Stimulated activated CD4-positive, alpha-beta T cell treated with anti-CD3 and anti-CD28 coated beads, Interleukin-15, amount 100 ng/mL, for 48 hours (primary cell): ENCODE measurements at places on chromosomes 5 and 9.

DNA sequence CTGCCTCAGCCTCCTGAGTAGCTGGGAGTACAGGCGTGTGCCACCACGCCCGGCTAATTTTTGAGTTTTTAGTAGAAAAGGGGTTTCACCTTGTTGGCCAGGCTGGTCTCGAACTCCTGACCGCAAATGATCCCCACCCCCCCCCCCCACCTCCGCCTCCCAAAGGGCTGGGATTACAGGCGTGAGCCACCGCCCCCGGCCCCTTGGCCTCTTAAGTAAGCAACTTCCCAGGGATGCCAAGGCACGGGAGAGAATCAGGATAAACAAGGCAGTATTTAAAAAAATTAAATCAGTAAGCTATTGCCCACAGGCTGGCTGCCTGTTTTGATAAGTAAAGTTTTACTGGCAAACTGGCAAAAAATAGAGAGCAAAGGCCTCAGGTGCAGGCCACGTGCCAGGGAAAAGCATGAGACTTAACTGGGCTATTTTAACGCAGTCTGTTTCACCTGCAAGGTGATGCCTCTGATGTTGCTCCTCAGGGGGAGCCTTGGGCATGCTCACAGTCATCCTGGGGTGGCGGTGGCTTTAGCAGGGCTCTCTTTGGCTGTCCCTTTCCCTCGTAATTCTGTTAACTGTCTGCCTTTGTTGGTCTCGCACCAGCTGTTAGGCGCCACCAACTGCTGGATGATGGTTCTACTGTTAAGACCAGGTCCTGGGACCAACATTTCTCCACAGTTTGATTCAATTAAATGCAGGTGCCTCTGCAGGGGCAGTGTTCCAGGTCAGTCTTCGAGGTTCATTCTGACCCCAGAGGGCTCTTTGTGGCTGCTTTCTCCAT, 19.4 kb upstream of the RNF130 start:
- DNase-seq: no peak

GRCh38 chr5:140108093-140109017, 5.6 kb upstream of the PURA start:
- no peak for DNase-seq

- no peak for DNase-seq
Observed at GRCh38 chr9:137978262-137978714, 100.7 kb downstream of the CACNA1B start.

DNA sequence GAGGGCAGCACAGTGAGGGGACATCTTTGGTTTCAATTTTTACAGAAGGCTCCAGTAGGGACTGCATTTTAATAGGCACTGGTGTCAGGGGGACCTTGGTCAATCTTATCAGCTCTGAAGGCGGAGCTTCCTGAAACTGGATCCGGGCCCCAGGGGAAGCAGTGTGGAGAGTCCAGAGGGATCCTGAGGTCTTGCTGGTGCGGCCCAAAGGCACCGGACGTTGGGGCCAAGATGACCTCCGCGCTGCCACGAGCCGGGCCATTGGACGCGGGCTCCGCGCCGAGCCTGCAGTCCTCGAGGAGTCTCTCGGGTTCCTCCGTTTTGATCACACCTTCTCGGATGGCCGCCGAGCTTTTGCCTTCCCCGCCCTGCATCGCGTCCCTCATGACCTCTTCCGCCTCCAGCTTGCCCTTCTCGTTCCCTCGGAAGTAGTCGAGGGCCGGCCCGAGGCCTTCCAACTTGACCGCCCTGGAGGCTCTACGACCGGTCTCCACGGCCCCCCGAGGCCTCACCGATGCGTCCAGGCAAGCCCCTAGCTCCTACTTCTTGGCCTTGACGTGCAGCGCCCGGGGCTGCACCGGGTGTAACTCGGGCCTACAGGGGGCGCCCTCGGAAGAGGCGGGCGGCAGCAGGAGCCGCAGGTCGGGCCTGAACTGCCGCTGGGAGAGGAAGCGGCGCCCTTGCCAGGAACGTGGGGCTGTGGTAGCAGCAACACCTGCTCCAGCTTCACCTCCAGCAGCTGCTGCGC, 18.8 kb downstream of the C5orf52 start:
- no peak for DNase-seq

DNA sequence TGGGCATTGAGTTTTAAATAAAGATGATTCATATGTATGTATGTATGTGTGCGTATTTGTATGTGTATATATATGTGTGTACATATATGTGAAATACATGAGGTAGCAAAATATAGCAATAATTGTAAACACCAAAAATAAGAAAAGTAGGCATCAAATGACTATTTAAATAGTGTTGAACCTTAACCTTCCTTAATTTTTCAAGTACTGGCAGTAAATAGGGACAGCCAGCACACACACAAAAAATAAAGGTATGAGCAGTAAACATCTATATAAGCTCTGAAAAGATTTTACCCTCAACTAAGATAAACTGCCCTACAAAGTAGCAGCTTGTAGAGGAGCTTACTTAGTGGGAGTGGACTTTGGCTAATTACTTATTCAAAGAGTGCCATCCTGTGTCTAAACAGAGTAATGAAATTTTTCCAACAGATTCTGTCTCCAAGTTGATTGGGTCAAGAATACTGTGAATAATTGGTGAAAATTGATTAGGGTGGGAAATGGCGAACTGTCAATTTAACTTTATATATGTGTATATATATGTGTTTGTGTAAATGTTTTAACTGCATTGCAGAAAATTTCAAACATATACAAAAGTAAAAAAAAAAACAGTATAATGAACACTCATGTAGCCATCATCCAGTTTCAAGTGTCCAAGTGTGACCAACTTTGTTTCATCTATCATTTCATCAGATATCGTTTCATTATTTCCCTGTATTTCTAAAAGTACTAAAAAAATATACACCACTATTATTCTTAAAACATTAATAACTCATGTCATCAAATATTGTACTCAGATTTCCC, 2.0 kb upstream of the ADAMTS6 start:
- no peak for DNase-seq

GRCh38 chr5:32115985-32116384, 58.1 kb downstream of the GOLPH3 start:
- no peak for DNase-seq

GRCh38 chr5:111774525-111774924, 17.5 kb upstream of the NREP start:
- DNase-seq: no peak

DNA sequence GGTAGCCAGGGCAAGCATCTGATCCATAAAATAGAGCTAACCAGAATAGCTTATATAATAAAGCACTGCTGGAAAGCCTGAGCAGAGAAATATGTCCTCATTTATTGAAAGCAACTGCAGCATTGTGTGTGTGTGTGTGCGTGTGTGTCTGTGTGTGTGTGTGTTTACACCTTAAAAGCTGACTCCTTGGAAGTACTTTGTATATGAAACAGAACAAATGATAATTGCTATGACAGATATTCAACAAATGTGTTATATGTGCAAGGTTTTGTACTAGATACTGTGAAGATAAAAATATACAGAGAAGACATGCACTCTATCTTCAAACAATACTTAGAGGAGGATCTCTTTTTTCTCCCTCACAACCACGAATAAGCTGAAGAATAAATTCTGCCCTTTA, 22.0 kb upstream of the IFNE start:
- DNase-seq: no peak

- DNase-seq: no peak
Observed at GRCh38 chr9:36499174-36499890, 73.4 kb upstream of the MELK start.

DNA sequence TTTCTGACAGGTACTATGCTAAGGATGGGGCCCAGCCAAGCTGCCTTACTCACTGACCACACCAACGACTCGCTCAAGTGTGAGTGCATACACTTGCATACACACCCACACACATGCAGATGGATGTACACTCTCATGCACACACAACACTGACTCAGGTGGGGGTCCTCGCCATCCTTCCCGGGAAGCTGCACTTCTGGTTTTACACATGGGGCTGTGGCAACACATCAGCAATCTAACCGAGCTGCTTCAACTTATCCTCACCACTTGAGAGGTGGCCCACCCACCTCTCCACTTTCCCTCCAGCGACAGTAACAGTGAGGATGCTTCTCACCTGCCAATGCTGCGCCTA, 67.2 kb upstream of the SLC25A51 start:
- peak; percentile 4 for DNase-seq

DNA sequence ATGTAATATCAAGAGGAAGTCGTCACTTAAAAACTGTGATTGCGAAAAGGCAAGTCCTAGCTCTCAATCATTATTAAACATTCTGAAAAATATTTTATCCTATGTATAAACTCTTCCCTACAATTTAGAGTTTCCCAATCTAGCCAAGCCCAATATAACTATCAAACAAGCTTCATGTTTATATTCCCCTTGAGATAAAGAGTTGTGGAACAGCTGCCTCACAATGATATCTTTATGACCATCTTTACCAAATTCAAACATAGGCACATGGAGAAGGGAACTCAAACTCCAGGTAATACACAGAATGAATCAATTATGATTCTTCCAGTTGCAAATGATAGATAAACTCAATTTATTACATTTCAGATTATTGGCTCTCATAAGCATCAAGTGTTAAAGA, 1468.7 kb downstream of the EFNA5 start:
- no peak for DNase-seq

DNA sequence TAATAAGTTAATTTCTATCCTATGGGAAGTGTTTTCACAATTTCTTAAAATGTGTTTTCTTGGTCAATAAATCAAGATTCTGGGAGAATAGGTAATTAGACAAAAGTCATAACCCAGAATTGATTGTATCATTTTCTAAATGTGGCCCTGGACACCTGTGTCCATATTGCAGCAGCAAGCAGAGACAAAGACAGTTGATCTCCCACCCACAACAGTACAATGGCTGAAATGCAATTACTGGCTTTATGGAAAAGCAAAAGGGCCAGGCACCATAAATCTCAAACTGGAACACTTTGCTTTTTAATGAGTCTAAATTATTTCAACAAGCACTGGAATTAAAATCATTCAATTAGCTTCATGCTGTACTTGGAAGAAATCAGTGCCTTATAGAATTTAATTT, 157.2 kb downstream of the ESM1 start:
- DNase-seq: no peak

DNA sequence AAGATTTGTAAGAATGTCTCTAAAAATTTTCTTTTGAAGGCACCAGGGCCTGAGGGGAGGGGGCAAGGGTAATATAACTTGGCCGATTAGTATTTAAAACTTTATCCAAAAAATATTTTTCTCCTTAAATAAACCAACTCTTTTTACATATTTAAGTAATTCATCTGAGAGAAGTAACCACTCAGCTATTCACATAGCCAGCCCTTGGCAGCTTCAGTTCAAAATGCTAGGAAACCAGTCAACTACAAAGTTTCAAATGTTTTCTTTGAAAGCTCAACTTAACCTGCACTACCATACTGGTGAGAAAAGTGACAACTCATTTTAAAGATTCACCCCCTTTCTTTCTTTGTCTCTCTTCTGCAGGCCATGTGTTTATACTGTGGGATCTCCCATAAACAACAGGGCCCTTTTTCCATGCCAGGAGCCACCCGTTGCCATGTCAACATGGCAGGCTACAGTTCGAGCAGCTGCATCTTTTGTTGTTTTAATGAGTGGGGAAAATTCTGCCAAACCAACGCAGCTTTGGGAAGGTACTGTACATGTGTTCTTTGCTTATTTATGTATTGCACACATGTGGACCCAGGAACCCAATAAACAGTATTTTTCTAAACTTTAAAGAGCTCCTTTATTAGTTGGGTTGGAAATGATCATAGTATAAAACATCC, 46.3 kb downstream of the AOPEP start:
- DNase-seq: no peak

- no peak for DNase-seq
Observed at GRCh38 chr5:32690153-32690552, 21.0 kb upstream of the NPR3 start.

DNA sequence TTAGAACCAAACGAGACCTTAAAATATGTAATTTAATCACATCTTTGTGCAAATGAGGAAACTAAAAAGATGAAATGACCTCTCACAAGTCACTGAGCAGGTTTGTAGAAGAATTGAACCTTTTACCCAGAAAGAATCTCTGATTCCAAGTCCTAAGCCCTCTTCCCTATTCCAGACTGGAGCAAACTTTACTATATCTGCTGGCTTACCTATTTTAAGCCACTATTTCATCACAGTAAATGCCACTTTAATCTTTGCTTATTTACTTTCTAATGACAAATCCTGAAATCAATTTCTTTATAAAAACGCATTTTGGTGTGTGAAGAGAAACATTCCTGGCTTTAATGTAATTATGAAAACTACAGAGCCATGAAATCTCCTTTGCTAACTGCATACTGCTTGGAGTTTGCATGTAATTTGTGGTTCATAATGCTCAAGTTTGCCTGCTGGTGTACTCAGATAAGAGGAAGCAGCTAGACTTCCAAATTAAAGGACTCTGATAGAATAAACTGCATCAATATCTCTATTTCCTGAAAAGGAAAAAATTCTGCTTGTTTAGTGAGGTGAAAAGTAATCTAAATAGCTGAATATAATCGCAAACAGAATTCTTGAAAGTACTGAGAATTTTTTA, 121.2 kb downstream of the RAB3C start:
- no peak for DNase-seq

- DNase-seq: peak; percentile 30
Observed at GRCh38 chr9:92706218-92706940, 36.4 kb upstream of the IPPK start.

DNA sequence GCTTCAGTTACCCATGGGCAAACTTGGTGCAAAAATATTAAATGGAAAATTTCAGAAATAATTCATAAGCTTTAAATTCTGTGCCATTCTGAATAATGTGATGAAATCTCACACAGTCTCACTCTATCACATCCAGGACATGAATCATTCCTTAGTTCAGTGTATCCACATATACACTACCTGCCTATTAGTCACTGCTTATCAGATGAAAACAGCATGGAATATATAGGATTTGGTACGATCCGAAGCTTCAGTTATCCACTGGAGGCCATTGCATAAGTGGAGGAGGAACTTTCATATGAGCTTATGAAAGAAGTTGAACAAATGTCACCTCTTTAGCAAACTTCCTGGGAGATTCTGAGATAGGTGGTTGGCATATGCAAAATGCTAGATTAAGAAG, 64.2 kb downstream of the GAPVD1 start:
- no peak for DNase-seq

GRCh38 chr9:87327575-87328125, 170.0 kb upstream of the DAPK1 start:
- no peak for DNase-seq

GRCh38 chr5:160492565-160492964, 70.9 kb downstream of the PTTG1 start:
- DNase-seq: no peak

- DNase-seq: peak; percentile 6
Observed at GRCh38 chr9:95552814-95553546, 36.2 kb upstream of the PTCH1 start.

- DNase-seq: no peak
Observed at GRCh38 chr9:117823576-117823975, 119.4 kb downstream of the TLR4 start.

- DNase-seq: no peak
Observed at GRCh38 chr9:124050955-124051354, 39.4 kb downstream of the LHX2 start.
